ENCODE measurements at places on chromosomes 16 and 17.

DNA sequence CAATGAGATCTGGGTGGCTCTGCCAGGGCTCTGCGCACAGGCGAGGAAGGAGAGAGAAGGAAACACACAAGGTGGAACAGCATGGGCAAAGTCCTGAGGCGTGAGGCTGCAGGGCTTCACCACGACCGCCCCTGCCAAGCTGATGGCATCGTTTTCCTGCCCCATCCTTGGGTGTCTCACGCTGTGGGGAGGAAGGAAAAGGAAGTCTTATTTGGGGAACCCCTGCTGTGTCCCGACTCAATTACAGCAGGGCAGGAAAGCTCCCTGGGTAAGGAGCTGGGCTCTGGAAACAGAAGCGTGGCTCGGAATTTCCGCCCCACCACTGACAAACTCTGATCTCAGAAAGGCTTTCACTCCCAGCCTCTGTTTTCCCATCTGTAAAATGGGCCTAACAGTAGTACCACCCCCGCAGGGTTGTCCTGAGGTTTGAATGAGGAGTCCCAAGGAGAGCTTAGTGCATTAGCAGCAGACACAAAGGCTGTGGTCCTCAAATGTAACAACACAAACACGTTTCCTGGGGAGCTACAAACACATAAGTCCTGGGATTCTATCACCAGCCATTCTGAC, 3.2 kb upstream of the CDH5 start:
- no peak for DNase-seq

DNA sequence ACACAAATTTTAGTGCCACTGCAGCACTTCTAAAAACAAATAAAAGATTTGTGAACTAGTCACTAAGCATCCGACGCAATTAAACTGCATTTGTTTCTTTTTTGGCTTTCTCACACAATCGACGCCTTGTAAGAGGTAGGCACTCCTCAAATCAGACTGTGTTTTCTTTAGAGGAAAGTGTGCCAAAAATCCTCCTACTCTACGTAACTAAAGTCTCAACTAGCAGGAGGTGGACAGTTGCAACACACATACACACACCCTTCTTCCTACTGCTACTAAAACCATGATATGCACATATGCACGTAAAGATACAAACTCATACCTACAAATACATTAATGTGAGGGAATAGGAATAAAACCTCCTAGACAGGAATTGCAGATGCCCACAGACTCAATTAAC, 844.7 kb upstream of the SOX9 start:
- DNase-seq, result no peak

DNA sequence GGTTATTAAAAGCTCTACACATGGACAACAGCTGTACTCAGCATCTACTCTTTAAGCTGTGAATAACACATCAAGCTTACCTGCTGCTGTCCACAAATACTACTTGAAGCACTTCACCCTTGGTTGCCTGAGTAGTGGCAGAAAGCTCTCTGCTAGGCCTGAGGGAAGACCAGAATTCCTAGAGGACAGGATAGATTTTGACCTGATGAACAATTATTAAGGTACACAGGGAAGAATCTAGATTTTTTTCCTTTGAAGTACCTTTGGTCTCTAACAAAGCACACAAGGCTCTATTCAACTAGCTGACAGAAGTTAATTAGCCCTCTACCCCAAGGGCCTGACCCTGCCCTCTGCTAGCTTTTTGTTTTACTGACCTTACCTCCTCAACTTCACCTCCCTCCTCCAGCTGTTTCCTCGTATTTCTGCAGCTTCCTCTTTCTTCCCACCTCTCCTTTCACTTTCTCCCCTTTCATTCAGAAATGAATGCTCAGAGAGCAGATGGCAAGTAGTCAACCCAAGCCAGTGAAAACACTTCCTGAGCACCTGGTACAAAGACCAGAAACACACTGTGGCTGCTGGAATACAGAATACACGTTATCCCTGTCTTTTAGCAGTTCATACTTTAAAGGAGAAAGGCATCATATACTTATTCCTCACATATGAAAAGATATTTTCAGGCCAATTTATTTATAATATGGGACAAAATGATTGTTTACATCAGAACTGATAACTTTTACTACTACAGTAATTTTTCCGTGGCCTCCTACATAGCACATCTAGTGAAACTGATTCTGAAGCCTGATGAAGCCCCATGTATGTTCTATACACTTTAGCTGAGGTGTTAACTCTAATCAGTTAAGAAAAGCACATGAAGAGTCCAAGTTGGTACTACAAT, 5.7 kb upstream of the VEZF1 start:
- DNase-seq, result no peak

- DNase-seq, result no peak
Measured at GRCh38 chr17:77437747-77438146, 297.0 kb downstream of the SEC14L1 start.
